ENCODE measurements at places on chromosomes 5 and 9.
A peak's percentile ranks its signal among the peaks of the same experiment; 100 is the strongest.

DNA sequence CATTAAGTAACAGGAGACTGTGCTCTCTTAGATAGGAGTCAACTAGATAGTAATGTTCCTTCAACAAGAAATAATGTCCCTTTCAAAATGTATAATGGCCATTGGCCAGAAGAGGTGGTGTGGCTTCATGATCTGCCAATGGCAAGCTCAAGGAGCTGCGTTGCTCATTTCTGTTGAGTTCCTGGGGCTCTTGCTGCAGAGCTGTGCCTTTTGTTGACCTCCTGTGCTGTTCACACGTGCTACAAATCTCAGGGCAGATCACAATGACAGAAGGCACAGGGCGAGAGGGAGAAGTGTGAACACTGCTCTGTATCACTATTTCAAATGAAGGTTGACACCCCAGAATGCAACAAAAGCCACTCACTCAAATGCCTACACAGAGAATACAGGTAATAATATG lies 16.0 kb upstream of the TBC1D2 start:
- no peak for DNase-seq

DNA sequence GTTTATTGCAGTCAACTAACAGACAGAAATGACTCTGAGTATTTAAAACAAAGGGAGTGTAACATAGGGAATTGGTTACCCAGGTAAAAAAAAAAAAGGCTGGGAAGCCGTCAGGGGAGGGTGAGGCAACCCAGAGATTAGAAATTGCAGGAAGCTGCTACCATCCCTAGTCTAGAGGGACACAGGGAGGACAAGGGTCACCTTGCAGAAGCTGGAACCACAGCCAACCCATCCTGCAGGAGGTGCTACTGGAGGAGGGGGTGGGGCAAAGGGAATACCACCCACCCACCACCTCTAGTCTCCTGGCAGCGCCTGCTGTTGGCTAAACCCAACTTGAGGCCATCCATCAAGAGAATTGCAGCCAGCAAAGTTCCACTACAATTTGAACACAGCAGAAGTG lies 6.5 kb downstream of the CAST start:
- no peak for DNase-seq

DNA sequence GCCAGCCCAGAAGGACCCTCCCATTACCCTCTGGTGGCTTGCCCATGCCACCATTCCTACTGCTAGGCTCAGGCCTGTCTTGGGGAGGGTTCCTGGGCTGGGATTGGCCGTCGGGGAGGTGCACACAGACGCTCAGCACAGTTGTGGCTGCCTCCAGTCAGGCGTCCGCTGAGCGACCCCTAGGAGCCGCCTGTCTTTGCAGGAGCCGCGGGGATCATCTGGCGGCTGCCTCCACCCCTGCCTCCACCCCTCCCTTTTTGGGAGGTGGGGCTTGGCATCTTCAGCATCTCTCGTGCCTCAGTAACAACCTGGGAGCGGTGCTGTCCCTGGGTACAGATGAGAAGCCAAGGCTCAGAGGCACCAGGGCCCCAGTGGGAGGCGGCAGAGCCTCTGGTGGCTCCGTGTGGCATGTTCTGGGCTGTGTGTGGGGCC lies 39.6 kb downstream of the RXRA start:
- no peak for DNase-seq

DNA sequence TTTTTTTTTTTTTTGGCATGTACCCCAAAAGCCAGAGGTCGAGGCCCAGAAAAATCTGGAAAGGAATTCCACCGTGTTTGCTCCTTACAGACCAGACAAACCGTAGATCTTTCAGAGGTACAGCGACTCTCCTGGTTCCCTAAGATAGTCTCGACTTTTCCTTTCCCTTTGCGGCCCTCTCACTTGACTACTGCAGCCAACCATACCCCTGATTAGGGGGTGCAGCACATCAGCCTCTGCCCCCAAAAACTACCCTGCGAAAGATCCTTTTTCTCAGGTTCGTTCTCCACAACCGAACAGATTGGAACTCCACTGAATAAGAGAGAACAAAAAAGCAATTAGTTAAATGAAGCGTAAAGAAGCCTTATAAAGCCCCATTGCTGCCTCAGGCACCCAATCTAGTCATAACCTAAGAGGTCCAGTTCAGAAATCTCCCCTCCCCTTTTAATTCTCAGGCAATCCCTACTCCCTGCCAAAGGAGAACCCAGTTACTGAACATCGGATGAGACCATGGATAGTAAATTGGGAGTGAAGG lies 379 bp upstream of the TICAM2 start:
- no peak for DNase-seq

- DNase-seq = no peak
Measured at GRCh38 chr9:98750364-98751060, 41.8 kb upstream of the GABBR2 start.

- DNase-seq = no peak
Measured at GRCh38 chr9:14193328-14193990, 120.5 kb downstream of the NFIB start.

DNA sequence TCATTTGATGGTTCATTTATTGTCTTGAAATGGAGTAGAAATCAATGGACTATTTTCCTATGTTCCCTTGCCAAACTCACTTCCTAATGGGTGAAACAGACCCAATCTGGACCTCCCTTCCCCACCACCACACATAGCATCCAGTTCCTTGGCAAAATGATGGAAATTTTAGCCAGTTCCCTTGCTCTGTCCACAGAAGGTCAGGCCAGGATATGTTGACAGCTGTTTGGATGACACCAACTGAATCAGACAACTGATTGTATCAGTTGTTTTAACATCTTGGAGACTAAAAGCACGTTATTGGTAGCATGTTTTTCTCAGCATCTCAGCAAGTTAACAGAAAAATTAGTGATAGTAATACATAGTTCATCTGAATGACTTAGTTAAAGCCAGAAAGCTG lies 534.8 kb downstream of the PSAT1 start:
- no peak for DNase-seq

DNA sequence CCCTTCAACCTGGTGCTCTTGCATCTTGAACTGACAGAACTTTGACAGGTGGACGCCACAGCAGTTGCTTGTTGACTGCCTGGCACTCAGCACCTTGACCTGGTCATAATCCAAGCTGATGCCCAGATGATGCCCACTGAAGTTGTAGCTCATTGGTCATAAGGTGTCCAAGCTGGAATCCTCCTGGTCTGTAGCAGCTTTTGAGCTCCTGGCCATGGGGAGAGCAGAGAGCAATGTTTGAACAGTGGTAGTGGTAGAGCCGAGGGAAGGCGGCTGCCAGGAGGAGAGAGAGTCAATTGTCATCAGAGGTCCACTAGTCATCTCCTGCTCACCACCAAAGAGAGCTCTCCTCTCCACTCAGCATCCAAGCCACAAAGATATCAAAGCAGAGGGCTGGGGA lies 23.3 kb downstream of the CSF2 start:
- DNase-seq = no peak

- DNase-seq = no peak
Measured at GRCh38 chr9:99357575-99357974, 135.5 kb downstream of the SEC61B start.

DNA sequence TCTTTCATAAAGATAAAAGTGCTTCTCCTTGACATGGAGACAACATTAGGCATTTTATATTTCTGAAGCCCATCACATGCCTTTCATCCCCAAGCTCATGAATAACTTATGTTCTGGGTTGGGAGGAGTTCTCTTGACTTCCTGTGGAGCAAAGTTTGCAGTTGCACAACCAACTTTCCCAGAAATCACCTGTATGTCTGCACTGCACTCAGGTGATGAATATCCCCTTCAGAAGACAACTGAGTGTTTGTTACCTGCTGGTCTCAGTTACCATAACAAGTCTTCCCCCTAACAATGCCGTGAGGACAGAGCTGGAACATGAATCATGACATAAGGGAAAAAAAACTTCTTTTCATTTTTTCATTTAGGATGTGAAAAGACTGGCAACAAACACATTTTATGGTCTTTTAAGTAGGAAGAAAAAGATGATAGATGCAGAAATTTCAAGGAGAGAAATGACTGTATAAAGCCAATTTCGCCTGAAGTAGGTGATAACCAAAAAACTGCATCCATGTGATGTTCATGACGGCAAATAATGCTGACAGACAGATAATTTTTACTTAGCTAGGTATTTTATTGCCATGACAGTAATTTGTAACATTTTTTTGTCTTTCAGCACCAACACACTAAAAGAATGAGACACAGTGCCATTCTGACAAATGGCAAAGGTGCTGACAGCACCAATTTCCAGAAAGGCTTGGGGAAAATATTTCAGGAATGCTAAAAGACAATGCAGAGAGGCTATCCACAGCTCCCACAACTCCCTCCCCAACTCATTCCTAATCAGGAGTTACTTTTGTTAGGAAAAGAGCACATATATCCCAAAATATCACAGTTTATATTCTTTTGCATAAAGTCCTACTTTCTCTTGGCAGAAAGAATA lies 656.3 kb downstream of the PRELID2 start:
- no peak for DNase-seq

DNA sequence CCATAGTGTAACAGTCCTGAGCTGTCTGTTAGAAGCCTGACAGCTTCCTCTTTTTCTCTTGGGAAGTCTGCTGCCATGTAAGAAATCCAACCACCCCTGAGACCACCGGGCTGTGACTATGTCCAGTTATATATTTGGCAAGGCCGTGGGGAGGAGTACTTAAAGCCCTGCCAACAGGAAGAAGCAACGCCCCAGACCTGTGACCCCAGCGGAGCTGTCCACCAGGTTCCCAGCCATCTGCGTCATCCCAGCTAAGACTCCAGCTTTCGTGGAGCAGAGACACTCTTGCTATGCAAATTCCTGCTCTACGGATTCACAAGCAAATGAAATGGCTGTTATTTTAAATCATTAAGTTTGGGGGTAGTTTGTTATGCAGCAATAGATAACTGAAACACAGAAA lies 417.3 kb downstream of the TLE4 start:
- DNase-seq = no peak

GRCh38 chr5:141692919-141693725 lies 11.1 kb upstream of the ARAP3 start:
- DNase-seq = peak; percentile 75

DNA sequence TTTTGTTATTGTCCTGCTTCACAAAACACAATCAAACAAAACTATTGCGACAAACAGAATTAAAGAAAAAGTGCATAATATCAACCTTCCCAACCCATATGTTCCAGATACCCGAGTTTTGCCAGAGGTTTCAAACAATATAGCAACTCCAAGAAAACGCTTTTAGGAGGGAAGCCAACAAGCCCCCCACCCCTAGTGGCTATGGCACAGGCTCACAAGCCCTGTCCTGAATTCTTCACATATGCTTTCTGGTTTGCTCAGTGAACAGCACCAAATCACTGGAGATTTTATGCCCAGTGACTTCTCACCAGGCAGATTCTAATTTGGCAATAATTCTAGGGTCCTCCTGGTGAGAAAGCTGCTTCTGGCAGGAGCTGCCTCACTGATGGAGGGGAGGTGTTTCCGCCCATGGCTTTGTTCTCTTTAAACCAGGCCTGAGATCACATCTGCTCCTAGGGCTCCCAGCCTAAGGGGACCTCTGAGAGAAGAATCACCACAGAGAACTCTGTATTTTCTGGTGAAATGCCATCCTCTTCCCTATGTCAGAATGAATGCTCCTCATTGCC lies 1982.4 kb downstream of the EFNA5 start:
- DNase-seq = no peak

DNA sequence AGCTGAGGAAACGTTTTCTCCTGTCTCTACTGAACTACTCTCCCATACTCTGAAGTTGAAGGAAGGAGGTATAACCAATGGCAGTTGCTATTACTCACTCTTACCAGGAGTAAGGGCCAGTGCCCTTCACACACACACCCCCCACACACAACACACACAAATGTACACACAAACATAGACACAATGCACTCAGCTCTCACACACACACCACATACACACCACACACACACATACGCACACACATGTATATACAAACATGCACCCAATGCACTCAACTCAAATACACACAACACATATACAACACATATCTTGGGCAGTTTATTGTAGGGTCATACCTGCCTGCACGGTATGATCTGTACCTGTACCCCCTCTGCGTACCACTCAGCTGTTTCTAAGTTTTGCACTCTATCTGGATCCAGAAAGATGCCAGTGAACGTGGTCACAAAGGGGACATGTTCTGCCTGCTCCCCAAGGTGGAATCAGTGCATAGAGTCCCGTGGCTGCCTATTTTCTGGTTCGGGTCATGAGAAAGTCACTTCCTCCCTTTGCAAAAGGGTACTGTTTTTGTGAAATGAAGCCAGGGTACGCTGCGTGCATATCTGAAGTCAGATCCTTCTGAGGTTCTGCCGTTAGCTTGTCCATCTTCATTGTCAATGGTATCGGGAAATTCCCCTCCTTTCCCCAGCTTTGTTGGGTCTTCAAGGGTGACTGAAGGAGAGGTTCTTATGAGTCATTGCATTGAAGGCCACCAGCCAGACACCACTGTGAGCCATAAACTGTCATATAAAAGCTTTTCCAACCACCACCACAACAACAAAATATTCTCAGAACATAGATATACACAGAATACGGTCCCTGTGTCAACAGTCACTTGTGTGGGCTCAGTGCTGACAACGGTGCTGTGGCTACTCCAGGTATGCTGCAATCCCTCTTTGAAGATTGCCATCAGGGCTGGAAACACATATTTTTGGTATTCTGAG lies 131.9 kb downstream of the UGCG start:
- no peak for DNase-seq

- DNase-seq = peak; percentile 96
Measured at GRCh38 chr5:54310433-54311175, at the start of gene ARL15. Gene ARL15 (minus strand): TSS chr5:54310573.

DNA sequence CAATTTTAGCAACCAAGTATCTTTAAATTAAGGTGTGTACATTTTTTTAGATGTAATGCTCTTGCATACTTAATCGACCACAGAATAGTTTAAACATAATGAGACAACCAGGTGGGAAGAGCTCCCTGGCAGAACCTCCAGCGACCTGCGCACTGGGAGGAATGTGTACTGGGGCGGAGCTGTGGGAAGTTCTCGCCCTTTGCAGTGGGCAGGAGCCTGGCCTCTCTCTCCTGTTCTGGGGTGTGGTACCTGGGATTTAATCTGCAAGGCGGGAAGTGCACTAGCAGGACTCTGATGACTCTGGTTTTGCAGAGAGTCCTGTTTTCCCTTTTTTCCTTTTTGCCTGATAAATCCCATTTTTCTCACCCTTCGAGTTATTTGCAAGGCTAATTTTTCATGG lies 150.7 kb downstream of the SLC28A3 start:
- DNase-seq = no peak

- no peak for DNase-seq
Measured at GRCh38 chr9:110214586-110215355, 6.8 kb upstream of the C9orf152 start.

DNA sequence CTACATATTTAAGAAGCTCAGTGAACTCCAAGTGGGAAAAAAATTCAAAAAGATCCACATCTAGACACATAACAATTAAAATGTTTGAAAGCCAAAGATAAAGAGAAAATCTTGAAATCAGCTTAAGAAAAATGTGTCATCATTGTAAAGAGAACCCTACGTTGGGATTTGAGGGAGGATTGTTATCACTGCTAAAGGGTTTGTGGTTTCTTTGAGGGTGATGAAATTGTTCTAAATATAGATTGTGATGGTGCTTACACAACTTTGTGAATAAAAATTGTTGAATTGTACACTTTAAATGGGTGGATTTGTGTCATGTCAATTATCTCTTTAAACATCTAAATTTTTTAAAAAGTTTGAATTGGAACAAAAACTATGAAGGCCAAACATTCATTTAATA lies 92.2 kb upstream of the ADAMTS19 start:
- DNase-seq = no peak

Data from stimulated activated CD4-positive, alpha-beta T cell treated with anti-CD3 and anti-CD28 coated beads, Interleukin-12 subunit alpha, Interleukin-12 subunit beta, amount 100 ng/mL, for 24 hours (primary cell).